ENCODE measurements at places on chromosomes 3 and 15.

GRCh38 chr3:172550347-172550943 is 27.2 kb upstream of the TNFSF10 start:
- DNase-seq, result peak; percentile 68

DNA sequence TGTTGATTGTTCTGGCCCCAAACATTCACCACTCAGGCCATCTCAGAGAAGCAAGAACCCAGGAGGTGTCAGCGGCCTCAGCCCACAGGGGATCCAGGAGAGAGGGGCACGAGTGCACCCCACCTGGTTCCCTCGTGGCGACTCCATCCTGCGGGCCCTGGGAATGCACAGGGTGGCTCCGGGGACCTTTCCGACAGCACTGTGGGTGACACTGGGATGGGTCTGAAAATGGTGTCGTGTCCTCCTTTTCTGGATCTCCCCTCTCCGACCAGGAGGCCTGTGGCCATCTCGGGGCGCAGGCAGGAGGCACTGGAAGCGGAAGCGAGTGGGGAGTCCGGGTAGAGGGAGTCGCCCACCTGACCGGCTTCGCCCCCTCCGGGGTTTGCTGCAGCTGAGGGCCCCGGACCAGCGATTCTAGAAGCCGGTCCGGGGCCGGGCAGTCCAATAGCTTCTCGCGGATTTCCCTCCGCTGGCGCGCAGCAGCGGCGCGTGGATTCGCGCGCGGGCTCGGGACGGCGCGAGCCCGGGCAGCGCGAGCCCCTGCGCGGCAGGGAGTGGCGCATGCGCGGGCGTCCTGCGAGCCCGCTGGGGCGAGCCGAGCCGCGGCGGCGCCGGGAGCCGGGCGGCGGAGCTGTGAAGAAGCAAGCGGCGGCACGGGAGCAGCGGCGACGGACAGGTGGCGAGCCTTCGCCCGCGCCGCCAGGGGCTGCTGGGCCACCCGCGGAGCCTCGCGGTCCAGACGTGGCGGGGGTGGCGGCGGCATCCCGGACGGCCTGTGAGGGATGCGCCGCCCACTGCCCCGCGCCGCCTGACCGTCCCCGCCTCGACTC is at the start of gene DOCK3:
TSS of gene DOCK3 (plus strand) at position 579 of the 830 bp plus-strand sequence. CDS start 337 bp downstream, outside the sequence.
- peak; percentile 52 for DNase-seq

DNA sequence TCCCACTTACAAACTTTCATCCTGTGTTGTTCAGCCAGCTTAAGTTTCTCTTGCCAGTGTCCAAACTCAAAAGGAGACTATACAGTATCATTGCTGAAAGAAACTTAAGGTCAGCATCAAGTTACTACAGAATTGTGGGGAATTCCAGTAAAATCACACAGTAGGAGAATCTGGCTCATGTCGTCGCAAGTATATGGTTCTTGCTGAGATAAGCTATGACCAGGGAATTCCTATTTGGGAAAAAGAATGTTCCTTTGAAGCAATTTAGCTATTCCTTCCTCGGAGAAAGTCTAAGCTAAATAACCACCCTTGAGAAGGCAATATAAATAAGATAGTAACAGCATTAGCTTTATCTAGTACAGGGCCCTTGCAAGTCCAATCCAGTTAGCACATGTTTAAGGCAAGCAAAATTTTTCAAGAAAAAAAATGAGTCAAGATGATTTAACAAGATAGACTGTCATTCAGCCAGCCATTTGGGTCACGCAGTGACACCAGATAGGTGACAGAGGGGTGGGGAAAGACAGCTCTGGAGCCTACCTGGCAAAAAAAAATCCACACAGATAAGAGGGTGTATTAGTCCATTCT is 78.2 kb upstream of the THBS1 start:
- no peak for DNase-seq

DNA sequence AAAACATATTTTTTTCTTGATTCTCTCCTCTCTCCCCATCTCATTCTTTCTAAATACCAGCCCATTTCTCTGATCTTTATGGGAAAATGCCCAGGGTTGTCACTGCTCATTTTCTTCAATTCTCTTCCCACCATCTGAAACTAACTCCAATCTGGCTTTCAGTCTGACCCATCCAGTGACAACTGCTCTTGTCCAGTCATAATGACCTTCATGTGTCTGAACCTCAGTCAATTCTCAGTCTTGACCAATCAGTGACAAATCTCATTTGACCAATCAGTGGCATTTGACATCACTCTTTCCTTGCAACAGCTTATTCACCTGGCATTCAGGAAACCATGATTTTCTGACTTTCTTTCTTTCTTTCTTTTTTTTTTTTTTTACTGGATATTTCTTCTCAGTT is 15.1 kb downstream of the VEPH1 start:
- DNase-seq, result no peak

Measured in CD4-positive, alpha-beta T cell treated with Interleukin-2 at 100 ng/mL for 4 hours (primary cell).